Occipital lobe (tissue), 3 donors: ENCODE measurements at places on chromosomes 16 and 17. TPM values are rescaled to one million over a fixed set of nuclear protein-coding genes. Genes with fewer than 3 reads are reported as not detected.

PRR35 gene
- total RNA-seq = not detected

MEOX1 gene
- not detected for total RNA-seq

SPHK1 gene
- total RNA-seq = 0.78 TPM

TRAF7 gene
- total RNA-seq = 35.6 TPM

ARSG gene
- 4.4 TPM for total RNA-seq

NKD1 gene
- 2.2 TPM for total RNA-seq

METTL26 gene
- total RNA-seq = 25.3 TPM

GOSR2 gene
- 40.7 TPM for total RNA-seq

CTRL gene
- total RNA-seq = 1.4 TPM

INCA1 gene
- 0.31 TPM for total RNA-seq

RNU2-1 gene
- total RNA-seq = not detected

WFIKKN1 gene
- 0.47 TPM for total RNA-seq

KRTAP4-5 gene
- total RNA-seq = not detected

TMEM170A gene
- 30.7 TPM for total RNA-seq

KRT33B gene
- total RNA-seq = not detected

CRAMP1 gene
- 8.0 TPM for total RNA-seq

TSPOAP1 gene
- 30.1 TPM for total RNA-seq

GH2 gene
- total RNA-seq = not detected

RAMP2 gene
- total RNA-seq = 14.3 TPM

TRIM72 gene
- 2.3 TPM for total RNA-seq

DLX3 gene
- total RNA-seq = not detected

TMEM100 gene
- total RNA-seq = 3.3 TPM

CEMP1 gene
- 0.16 TPM for total RNA-seq

KCNG4 gene
- not detected for total RNA-seq

KRTAP4-6 gene
- not detected for total RNA-seq

HP gene
- 1.4 TPM for total RNA-seq

G6PC1 gene
- not detected for total RNA-seq

ADCY9 gene
- total RNA-seq = 9.5 TPM

PFAS gene
- 20.0 TPM for total RNA-seq

GP2 gene
- total RNA-seq = not detected

HAS3 gene
- total RNA-seq = 6.6 TPM

EFCAB13 gene
- total RNA-seq = 16.8 TPM

LLGL2 gene
- 2.7 TPM for total RNA-seq

SDR42E2 gene
- not detected for total RNA-seq

MED31 gene
- 16.1 TPM for total RNA-seq

PRAC2 gene
- total RNA-seq = not detected

CD300LB gene
- not detected for total RNA-seq

ETV4 gene
- 1.4 TPM for total RNA-seq

CNGB1 gene
- not detected for total RNA-seq

GDPD1 gene
- 47.6 TPM for total RNA-seq

KRTAP4-3 gene
- total RNA-seq = not detected

SEPTIN1 gene
- total RNA-seq = under 0.01 TPM

HOXB13 gene
- total RNA-seq = 0.16 TPM

DRC3 gene
- total RNA-seq = 2.0 TPM

ADAM11 gene
- 19.0 TPM for total RNA-seq

CMTM2 gene
- total RNA-seq = not detected

CCL3 gene
- 7.2 TPM for total RNA-seq

HIGD1B gene
- 3.7 TPM for total RNA-seq

SLC35G6 gene
- not detected for total RNA-seq

C17orf107 gene
- total RNA-seq = 6.9 TPM
